ENCODE measurements at places on chromosomes 6 and 20.

DNA sequence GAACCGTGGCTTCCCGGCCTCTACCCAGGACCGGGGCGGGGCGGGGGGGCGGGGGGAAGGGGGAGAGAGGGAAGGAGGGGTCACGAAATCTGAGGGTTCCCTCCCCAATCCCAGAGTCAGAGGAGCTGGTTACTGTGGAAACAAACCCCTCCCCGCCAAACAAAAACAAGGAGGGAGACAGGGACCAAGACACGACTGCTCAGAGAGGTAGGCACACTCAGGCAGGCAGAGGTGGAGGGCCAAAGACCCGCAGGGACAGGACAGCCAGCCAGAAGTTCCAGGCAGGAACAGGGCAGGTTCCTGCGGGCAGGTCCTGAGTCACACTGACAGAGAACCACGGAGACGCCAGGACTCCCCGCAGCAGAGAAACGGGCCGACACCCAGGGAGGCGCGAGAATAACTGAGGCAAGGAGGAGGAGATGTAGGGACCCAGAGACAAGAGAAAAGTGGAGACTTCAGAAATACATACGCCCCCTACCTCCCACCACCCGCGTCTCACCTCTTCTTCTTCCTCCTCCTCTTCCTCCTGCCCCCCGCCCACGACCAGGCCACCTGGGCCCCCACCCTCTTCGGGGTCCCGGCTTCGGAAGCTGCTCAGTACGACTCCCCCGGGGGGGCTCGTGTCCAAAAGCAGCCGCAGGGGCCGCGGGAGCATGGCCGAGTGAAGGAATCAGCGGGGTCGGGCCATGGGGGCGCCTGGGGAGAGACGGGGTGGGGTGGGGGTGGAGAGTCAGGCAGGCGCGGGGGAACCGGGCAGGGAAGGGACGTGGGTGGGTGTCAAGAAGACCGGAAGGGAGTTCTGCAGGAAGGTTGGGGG lies 578 bp downstream of the RGL2 start:
- no peak for DNase-seq

- no peak for DNase-seq
These were observed 219.7 kb upstream of the SUPT3H start for GRCh38 chr6:45597424-45597823.

DNA sequence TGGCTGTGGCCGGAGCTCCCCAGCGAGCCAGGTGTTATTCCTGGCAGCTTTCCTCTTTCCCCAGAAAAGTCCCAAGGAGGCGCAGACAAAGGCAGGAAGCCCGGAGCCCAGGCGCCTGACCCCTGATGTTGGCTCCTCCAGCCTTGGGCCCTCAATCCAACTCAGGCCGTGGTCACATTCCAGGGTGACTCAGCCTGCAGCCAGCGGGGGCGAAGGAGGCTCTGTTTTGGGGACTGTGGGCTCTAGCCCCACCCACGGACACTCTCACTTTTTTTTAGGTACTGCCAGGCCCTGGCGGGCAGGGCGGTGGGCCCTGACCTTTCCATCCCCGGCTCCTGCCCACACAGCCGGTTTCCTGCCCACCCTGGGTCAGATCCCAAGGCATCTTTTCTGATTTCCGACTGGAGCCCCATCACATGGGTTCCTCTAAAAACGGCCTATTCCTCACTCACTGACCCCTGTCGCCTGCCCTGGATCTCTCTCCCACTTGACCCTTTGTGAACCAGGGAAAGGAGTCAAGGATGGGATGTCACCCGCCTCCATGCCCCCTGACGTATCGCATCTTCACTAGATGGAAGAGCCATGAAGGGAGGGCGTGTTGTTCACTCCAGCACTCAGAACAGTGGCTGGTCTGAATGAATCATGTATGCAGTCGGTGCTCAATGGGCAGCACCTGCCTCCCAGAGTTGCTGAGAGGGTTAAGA lies 5.5 kb downstream of the PTGIS start:
- DNase-seq, result no peak

- DNase-seq, result no peak
These were observed 240.0 kb downstream of the HDGFL1 start for GRCh38 chr6:22809370-22809769.

DNA sequence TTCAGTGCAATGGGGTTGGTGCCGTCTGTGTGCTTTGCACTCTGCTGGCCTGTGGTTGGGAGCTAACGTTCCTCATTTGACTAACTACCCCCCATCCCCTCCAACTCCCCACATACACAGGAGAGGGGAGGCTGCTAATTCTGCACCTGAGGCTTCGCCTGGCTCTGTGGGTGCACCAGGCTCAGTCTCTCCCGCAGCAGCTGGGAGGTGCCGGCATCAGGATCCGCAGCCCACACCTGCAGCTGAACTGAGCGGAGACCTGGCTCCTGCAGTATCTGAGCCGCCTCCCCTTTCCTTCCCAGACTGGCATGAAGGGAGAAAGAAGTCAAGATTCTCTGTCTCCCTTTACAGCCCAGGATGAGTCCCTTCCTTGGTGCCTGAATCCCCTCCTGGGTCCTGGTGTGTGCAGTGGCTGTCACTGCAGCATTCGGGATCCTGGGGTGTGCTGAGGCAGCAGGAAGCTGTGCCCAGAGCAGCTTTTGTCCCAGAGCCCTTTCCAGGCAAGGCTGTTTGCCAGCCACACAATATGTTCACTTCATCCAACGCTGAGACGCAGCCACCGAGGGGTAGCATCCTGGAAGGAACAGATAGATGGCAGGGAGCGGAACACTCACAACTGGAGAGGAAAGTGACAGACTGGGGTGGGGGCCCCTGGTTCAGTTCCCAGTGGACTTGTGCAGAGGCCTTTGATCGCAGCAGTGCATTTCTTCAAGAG lies 70.2 kb downstream of the CDH4 start:
- DNase-seq, result no peak

DNA sequence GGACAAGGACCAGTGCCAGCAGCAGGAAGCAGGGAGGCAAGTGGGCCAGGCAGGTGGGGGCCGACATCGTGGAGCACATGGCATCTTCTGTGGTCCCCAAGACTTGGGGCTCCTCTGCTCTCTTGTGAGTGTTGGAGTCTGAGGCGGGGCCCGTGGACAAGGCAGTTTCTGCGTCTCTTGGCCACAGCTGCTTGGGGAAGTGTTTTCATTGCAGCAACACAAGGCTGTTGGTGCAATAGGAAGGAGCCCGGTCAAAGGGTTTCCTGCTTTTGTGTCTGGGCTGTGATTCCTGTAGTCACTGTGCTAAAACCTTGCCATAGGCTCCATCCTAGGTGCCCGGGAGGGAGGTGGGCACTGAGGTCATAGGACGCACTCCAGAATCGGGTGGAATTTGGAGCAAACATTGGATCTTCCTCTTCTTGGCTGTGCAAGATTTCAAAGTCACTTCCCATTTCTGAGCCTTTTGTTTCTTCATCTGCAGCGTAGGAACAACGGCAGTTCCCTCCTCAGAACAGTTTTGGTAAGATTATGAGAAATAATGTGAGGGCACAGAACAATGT lies at the start of gene SIRPB2:
Gene SIRPB2 (minus strand): TSS at position 140 of the 560 bp plus-strand sequence. CDS start 61 bp downstream, at position 79.
- no peak for DNase-seq

- DNase-seq, result no peak
These were observed 108.2 kb upstream of the NFATC2 start for GRCh38 chr20:51650685-51651134.

- DNase-seq, result no peak
These were observed 247.0 kb upstream of the ECI2 start for GRCh38 chr6:4382362-4382853.

DNA sequence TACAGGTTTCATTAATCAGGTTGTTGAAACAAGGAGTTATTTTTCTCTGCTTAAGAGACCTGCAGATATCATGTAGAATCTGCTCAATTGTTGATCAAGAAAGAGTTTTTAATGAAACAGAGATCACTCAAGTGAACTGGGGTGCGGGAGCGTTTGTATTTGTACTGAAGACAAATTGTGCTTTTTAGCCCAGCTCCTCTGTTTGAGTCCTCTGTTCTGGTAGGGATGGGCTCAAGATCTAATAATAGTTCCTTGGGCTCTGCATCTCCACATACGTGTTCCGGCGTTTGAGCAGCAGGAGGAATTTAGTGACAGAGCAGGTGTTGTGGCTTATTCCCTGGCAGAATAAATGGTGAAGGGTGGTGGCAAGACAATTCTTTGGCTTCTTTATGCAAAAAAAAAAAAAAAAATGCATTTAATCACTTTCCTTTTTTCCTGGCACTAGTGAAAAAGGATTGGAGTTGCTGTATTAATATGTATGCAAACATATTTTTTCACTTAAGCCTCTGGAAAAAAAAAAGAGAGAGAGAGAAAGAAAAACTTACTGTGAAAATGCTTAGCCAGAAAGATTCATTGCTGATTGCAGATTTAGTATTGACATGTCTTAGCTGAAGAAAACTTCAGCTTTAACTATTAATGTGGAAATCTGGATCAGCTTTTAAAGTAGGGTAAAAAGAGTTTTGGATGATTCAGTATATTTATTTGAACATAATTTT lies 4.0 kb downstream of the CITED2 start:
- no peak for DNase-seq

GRCh38 chr6:26215585-26216358 lies 128.5 kb downstream of the HFE start:
- no peak for DNase-seq

DNA sequence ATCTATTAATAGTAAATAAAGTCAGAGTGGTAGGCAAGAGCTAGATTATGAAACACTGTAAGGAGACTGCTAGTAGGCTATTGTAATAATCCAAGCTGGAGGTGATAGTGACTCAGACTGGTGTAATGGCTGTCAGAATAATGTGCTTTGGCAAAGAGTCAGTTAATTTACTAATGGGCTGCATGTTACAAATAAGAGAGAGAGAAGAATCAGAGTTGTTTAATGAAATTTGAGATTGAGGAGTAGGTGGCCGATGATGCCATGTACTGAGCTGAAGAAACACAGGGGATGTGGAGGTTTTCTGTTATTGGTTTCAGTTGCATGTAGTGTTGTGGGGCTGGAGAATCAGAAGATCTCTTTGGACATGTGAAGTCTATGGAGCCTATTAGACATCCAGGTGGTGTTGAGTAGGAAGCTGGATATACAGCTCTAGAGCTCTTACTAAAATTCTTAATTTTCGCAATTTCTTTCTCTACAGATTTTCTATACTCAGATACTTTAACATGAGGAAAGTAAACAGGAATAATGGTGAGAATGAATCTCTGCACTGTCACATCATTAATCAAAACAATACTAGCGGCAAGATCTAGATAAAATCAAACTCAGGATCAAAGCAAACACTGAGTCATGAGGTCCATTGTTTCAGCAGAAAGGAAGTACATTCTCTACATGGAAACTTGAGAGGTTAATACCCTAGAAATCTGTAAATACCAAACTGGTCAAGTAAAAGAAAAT lies 167.7 kb downstream of the SIM1 start:
- DNase-seq, result peak; percentile 20

- no peak for DNase-seq
These were observed 561.6 kb upstream of the BTBD3 start for GRCh38 chr20:11356061-11356460.

DNA sequence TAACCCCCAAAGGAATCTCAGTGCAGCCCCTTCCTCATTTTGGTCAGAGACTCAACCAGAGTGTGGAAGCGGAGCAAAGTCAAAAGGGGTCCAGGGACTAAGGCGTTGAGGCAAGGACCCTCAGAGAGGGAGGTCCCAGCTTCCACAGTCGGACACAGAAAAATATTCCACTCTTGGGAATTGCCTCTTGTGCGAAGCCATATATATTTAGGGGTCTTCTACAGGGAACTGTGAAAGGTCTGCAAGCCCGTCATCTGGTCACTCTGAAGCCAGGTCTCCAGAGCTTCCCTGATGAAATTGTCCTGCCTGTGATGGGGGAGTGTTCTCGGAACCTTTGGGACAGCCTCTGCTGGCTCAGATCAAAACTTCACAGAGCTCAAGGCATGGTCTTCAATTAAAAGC lies 160.8 kb downstream of the TBXT start:
- DNase-seq, result no peak

- DNase-seq, result no peak
These were observed 72.0 kb upstream of the BACH2 start for GRCh38 chr6:90368601-90369000.

GRCh38 chr6:100230115-100230952 lies 234.4 kb downstream of the SIM1 start:
- DNase-seq, result no peak

GRCh38 chr6:3732345-3733141 lies 19.0 kb downstream of the PXDC1 start:
- peak; percentile 96 for DNase-seq

DNA sequence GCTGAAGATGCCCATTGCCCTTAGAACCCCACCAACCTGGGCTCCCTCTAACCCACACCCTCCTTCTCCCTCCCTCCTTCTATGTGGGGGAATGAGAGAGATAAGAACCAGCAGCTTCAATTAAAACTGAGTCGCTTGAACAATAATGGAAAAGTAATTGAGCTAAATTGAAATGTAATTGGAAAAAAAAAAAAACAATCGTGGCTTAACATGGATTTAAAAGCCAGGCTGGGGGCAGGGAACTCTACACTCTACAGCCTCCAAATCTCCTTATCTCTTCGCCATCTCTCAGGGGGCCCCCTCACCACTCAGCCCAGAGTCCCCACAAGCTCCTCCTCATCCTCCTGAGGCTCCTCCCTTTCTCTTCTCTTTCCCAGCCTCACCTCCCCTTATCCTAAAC lies 83.2 kb downstream of the MDGA1 start:
- DNase-seq, result no peak

DNA sequence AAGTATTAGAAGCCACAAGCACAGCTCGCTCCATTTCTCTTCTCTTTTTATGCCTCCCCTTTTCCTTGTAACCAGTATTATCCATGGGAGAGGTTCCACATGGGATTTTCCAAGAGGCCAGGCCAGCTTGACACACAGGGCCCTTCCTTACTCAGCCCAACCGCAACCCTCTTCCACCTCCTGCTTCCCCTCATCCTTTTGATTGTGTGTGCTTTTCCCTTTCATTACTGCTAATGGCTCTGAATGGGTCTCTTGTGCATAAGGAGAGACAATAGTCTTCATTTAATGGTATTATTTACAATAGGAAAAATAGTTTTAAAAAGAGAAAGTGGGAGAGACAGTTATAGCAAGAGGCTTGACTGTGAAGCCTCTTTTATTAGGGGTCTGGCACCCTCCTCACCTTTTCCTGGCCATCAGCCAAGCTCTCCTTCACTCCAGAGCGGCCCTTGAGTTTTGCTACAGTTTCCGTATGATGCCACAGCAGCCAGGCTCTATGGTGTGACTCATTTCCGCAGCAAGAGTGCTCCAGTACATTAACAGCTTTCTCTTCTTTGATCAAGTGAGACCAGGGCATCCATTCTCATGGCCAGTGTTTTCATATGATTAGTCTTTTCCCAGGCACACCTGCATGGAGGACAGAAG lies 579.5 kb downstream of the TFAP2B start:
- DNase-seq, result peak; percentile 98

DNA sequence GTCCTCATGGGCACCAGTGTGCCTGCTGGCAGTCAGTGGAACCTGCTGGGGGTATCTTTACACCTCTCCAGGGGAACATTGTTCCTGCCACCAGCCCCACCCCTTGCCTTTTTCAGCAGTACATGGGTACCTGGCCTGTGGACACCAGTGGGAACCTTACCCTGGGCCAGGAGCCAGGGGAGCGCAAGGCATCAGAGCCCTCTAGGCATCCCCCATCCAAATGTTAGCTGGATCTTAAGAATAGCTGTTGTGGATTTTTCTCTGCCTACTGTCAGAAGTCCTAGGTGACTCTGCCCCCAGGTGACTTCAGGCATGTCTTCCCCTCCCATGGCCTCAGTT lies 38.8 kb upstream of the ID1 start:
- DNase-seq, result no peak

Measured in NCI-H748 treated with DMSO at 0.1 percent for 48 hours (cell line).